ENCODE measurements at places on chromosomes 4 and X. TPM values are rescaled to one million over a fixed set of nuclear protein-coding genes. Genes with fewer than 3 reads are reported as not detected.

DNA sequence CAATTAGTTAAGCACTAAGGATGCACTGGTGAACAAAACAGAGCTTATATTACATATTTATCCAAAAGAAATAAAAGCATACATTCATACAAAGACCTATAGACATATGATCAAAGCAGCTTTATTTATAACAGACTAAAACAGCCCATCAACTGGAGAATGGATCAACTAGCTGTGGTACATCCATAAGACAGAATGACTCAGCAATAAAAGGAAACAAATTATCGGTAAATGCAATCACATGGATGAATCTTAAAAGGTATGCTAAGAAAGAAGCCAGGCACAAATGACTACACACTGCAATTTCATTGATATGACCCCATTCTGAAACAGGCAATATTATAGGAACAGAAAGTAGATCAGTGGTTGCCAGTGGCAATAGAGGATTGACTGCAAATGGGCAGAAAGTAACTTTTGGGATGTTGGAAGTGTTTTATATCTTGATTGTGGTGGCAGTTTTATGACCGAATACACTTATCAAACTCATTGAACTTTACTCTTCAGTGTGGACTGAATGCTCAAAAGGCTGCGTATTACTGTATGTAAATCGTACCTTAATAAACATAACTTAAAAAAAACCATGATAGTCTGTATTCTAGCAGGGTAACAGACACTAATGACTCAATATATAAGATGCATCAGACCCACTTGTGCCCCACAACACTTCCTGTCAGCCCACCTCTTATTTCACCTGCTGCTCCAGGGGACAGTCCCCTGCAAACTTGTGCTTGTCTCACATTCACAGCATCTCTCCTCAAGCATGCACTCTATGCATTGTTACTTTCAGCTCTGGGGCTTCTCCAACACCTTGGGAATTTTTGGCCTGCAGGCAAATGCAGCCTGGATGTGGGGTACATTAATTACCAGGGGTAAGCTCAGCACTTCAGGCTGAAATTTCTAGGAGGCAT lies 59.1 kb downstream of the MID1IP1 start:
- DNase-seq = no peak

- DNase-seq = no peak
Measured at GRCh38 chrX:116667346-116668134, 204.8 kb upstream of the CT83 start.

- no peak for DNase-seq
Measured at GRCh38 chrX:43953218-43953617, 20.0 kb downstream of the NDP start.

- DNase-seq = no peak
Measured at GRCh38 chr4:152515678-152516077, 20.2 kb downstream of the FBXW7 start.

DNA sequence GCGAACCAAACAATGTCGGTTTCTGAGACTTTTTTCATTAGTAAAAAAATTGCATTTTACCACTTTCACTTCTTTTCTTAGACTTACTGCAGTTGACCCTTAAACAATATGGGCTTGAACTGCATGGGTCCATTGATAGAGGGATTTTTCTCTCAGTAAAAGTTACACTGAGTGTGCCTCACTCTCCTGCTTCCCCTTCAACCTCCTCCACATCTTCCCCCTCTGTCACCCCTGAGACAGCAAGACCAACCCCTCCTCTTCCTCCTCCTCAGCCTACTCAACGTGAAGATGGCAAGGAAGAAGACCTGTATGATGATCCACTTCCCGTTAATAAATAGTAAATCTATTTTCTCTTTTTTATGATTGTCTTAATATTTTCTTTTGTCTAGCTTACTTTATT lies 43.4 kb downstream of the TEC start:
- no peak for DNase-seq

DNA sequence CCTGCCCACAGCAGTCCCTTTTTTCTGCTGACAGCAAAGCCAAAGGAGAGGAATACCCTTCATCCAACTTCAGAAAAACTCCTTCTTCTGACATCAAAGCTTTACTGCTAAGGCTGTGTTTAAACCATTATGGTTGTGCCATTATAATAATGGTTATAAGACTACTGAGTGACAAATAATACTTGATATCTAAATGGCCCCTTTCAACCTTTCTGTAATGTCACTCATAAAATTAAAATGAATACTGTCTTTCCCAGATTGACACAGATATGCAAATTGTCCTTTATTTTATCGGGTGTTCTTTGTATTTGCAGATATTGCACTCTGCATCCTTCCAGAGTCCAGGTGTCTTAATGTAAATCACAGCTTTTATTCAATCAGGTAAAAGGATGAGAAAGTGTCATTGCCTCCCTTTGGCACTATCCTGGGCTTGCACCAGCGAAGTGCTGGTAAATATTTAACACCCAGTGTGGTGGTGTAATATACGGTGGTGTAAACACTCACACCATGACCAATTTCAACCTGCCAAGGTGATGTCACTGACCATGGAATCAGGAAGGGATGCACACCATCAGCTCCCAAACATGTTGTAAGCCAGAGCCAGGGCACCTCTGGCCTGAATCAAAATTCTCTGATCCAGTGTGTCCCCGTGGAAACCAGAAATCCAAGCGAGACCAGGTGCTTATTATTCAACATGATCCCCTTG lies 139.4 kb upstream of the TENM3 start:
- DNase-seq = no peak

RBM46 gene
- total RNA-seq = not detected

TMSB15C gene
- total RNA-seq = 0.48 TPM
